Stimulated activated naive B cell treated with anti-CD40 and anti-IgM and Interleukin-4, amounts not matched to agents 10 μg/mL and 1 μg/mL and 100 μg/mL, for 72 hours (primary cell): ENCODE measurements at places on chromosomes 5 and 9.

- DNase-seq: no peak
Observed at GRCh38 chr5:32143617-32144377, 30.3 kb downstream of the GOLPH3 start.

DNA sequence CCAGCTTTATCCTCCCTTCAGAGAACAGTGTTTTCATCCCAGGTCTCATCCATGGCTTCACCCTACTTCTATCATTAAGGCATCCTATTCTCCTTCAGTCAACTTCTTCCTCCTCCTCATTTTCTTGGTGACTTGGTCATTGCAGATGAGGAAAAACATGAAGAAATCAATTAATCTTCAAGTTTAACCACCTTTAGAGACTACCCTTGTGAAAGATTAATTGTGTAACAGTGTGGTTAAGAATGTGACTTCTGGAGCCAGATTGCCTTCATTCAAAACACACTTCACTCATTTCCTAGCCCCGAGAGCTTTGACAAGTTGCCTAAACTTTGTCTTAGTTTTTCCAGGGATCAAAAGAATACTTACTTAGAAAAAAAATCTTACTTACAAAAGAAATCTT lies 110.0 kb downstream of the STK32A start:
- DNase-seq: no peak

DNA sequence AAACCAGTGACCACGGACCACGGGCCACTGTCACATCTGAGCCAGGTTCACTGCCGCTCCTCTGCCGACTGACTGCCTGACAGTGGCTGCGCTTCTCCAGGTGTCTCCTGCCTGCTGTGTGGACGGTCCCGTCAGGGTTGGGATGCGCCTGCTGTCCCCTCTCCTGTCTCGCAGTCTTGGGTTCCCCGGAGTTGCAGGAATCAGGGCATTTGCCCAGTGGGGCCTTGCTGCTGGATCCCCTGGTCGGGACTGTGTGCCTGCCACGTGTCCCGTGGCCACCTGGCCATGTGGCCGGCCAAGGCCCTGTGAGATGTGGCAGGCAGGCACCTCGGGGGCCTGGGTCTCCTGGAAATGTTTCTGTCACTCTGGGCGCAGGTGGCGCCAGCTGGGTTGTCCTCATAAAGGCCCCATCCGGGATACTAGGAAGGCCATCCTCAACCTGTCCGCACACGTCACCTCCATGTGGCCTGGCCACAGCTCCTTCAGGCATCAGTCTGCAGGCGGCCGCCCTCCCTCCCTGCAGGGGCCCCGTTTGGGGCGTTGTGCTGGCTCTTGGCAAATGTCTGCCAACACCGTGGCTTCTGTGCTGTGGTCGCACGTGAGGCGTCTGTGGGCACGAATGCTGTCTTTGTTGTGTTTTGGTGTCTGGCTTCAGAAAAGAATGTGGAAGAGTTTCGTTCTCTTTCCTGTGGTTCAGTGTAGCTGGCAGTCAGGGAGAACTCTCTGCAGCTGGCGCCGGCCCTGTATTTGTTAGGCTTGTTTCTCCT lies 6.4 kb upstream of the TOR4A start:
- DNase-seq: no peak

GRCh38 chr9:90805006-90805996 lies 3.7 kb downstream of the SYK start:
- no peak for DNase-seq

DNA sequence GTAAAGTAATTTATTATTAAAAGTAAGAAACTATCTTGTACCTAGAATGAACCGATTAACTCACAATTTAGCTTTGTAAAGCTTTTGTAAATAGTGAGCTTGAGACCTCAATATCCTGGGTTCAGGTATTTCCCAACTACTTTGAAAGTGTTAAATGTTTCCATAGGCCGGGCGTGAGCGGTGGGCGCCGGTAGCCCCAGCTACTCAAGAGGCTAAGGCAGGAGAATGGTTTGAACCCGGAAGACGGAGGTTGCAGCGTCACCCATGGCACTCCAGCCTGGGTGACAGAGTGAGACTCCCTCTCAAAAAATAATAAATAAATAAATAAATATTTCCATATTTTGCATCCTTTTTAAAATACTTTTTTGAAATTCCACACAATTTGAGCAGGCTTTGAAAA lies 1.5 kb upstream of the ANKH start:
- no peak for DNase-seq

DNA sequence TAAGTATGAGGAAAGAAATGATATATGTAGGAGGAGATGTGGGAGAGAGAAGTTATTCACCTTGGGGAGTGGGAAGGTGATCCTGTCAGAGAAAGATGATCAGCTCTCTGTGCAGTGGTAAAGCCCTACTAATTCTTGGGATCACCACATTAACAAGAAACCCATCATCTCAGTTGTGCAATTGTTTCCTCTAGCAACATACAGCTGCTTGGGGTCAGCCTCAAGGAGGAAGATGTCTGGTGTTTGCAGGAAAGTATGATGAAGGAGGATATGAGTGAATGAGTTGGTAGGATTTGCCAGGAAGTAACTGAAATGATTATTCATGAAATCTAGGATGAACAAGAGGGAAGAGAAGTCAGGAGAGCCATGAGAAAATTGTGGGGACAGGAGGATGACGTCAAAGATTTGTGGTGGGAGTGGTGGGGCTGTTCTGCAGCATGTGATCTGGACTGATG lies 50.1 kb downstream of the TNFSF8 start:
- no peak for DNase-seq

DNA sequence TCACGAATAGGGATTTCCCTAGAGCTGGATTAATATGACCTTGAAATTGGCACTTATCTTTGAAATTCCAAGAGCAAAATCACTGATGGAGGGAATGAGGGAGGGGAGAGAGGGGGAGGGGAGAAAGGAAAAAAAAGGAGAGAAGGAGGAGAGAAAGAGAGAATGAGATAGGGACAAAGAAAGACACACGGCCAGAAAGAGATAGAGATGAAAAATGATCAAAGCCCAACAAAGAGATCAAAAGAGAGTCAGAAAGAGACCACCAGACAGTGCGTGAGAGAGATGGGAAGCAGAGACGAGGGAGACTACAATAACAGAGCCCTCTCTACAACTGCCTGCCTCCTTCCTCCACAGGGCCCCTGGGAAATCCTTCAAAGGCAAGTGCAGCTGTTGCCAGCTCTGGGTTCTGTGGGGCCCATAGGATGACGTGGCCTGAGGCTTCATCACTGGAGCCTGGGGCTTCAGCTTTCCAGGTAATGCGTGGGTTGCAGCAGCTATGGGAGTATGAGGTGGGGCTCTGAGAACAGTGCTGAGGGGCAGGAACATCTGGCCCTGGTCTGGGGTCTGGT lies 58.3 kb upstream of the SHB start:
- no peak for DNase-seq

DNA sequence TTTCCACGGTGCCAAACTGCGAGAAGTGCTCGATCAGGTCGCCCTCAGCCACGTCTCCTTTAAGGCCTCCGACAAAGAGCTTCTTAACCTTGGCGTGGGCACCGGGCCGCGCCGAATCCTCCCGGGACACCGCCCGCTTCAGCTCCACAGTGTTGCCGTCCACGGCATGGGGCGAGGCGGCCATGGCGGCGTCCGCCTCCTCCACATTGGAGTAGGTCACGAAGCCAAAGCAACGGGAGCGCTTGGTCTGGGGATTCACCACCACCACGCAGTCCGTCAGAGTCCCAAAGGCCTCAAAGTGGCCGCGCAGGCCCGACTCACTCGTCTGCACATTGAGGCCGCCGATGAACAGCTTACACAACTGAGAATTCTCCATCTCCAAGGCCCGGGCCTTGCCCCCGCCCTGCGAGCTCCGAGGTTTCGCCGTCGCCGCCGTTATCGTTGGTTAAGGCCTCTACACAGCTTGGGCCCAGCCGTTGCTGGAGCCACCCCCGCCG lies 424 bp downstream of the HNRNPA0 start:
- peak; percentile 44 for DNase-seq

GRCh38 chr5:15533129-15533893 lies 33.3 kb downstream of the FBXL7 start:
- no peak for DNase-seq

DNA sequence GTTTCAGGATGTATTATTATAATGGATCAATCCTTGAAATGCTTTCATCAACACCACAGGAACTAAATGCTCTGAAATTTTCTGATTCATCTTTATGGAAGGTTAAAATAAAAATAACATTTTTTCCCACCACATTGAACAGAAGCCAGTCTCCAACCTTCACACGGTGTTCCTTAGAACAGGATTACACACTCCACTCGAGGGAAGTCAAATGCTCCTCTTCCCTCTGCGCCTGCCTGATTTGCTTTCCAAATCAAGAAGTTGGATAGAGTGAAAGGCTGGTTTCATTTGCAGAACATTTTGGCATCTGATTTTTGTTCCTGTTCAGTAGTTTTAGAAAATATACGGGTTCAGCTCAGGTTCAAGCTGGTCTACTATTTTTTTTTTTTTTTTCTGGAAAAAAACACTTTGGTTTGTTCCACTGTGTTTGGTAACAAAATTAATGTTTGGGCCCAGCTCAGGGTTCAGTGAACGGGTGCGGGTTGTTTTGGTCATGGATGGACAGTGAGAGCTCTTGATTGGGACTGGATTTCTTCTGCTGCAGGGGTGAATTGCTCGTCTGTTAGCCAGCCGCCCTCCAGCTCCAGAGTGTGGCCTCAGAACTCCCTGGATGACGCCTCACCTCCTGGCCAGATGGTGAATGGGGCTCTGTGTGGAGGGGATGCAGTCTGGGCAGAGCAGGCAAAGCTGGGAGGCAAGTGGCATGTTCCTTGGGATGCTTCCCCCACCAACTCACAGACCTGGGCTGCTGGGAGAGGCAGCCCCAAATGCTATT lies 82.4 kb upstream of the STC2 start:
- no peak for DNase-seq

- no peak for DNase-seq
Observed at GRCh38 chr9:92870289-92870688, 7.5 kb downstream of the ZNF484 start.

DNA sequence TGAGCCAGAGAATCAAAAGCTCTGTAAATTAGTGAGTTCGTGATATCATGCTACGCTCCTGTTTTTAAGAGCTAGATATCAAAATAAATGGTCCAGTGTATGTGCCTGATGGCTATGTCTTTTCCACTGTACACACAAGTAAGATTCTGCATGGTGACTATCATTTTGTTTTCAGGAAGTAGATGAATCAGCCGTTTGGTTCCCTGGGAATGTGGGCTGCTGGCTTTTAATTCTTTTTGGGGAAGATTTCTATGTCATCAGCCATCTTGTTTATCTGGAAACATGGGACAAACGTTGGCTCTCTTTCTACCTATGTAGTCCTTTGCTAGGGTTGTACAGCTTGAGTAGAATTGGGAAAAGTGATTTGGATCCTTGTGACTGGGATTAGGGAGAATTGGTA lies 126.7 kb downstream of the GRIA1 start:
- DNase-seq: no peak

- no peak for DNase-seq
Observed at GRCh38 chr5:172766287-172767108, 4.5 kb downstream of the DUSP1 start.

DNA sequence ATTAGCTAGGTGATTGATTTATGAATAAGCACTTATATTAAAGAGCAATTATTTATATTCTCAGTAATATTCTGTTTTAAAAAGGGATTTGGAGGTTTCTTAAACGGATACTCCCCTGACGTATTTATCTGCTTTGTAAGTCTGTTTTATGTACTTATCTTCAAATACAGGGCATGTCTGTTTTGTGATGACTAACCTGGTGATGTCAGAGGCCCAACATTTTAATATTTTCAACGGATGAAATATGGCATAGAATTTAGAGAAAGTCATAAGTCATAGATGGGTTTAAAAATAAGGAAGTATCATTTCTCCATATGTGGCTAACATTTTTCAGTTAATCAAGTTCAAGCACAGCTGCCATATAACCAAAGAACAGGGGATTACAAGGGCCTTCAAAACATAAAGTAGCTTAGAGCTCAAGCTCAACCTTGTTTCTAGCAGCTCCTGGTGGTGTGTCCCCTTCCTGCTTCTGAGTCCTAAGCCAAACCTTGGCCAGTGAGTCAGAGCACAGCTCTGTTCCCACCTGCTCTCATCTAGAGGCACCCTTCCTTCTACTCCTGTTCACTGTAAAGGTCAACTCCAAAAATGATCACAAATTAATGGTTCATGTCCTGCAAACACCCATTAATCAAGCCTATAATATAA lies 131.4 kb downstream of the OXCT1 start:
- no peak for DNase-seq

DNA sequence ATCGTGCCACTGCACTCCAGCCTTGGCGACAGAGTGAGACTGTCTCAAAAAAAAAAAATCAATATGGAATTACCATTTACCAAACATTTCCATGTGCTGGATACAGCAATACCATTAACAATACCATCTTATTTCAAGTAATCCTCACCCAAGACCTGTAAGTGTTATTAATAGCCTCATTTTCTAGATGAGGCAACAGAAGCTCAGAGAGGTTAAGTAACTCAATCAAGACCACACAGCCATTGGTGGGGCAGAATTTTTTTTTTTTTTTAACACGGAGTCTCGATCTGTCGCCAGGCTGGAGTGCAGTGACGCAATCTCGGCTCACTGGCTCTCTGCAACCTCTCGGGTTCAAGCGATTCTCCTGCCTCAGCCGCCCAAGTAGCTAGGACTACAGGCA lies 3.6 kb upstream of the FIBCD1 start:
- no peak for DNase-seq

- no peak for DNase-seq
Observed at GRCh38 chr9:132538071-132538470, 44.3 kb upstream of the BARHL1 start.

GRCh38 chr9:134369416-134370212 lies 43.4 kb downstream of the RXRA start:
- DNase-seq: no peak
